Posterior cingulate gyrus (tissue), 11 donors: ENCODE measurements at places on chromosomes 16 and 17.

DNA sequence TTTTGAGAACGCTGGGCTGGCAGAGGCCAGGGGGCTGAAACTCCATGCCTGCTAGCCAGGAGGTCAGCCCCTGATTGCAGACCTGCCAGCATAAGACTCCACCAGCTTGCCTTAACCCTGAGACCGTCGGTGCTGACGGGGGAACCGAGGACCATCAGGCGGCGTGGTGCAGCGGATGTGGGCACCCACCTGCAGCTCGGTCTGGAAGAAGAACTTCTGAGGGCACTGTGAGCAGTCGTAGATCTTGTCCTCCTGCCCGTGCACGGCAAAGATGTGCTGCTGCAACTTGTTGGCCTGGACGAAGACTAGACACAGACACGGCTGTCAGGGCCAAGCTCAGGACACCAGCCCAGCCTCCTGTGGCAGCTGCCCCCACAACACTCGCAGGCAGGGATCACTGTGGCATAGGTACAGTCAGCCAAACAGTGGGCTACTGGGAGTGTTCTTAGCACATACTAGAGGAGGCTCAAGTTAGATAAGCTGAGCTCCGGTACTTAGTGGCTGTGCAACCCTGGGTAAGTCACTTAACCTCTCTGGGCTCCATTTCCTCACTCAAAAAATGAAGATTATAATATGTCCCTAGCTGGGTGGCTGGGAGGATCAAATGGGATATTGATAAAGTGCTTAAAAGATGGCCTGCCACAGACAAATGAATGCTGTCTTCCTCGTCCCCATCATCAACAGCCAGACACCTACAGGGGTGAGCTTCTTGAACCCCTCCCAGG is 150.0 kb downstream of the C16orf78 start:
- DNase-seq: no peak

- no peak for DNase-seq
These were observed 20.8 kb downstream of the SRP68 start for GRCh38 chr17:76051561-76051960.

DNA sequence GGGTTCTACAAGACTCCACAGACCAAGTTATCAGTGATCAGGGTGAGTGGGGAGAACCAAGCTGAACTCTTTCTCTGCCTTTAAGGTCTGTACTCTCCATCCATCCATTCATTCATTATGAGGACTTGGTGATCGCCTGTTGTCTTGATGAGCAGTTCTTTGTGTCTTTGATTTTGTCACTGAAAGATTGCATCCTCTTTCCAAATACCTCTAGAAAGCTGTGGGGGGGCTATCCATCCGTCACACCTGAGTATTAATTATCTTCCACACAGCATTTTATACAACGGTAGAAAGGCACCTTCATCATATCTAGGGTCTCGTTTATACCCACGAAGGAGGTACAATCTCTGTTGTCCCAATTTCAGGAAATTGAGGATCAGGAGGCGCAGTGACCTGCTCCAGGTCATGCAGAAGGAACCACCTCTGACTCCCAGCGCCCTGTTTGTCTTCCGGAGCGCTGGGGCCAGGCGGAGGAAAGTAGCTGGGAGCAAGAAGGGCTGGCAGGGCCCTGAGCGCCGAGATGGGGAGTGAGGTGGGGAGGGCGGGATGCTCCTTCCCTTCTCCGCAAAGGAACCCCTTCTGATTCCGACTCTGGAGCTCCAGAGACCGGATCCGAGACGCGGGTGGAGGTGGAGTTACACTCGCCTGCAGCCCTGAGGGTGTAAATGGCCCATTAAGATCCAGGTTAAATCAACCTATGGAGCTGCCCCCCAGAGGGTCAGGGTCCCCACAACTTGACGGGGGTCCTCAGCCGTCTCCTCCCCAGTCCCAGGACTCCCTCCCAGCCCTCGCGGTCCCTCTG is 605 bp upstream of the ABAT start:
- no peak for DNase-seq

DNA sequence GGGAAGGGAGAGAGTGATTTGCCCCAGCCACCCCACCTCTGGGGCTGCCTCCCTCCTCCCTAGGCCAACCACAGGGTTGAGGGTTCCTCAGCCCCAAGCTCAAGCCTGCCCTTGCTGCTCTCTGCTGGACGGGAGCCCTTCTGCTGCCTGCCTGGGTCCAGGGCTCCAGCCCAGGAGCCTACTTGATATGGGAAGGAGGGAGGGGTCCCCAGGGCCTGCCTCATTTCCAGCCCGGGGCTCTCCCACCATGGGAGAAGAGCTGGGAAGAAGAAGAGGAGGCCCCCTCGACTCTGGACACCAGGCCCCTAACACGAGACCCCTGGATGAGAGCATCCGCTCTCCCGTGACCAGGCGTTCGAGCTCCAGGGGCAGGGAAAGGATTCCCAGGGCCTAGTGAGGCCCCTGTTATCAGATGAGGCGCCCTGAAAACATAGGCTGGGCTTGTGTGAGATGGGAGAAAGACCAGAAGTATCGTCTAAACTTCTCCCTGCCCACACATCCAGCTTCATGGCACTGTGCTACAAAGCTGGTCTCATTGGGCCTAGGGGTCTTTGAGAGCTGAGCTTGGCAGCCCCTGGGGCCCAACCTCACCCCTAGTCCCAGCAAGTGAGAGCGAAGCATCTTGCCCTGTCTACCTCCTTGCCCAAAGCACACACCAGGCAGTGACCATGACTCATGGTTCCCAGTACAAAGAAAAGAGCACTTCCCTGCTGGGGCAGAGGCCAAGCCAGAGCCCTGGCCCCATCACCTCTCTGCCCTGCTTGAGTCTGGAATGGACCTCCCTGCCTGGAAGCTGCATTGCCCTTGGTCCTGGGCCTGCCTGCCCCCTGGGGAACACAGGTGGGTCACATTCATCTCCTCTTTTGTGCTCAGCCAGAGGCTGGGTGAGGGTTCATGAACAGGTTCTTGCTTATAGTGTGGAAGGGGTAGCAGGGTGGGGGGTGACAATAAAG is 987 bp downstream of the SLC16A5 start:
- DNase-seq: no peak

DNA sequence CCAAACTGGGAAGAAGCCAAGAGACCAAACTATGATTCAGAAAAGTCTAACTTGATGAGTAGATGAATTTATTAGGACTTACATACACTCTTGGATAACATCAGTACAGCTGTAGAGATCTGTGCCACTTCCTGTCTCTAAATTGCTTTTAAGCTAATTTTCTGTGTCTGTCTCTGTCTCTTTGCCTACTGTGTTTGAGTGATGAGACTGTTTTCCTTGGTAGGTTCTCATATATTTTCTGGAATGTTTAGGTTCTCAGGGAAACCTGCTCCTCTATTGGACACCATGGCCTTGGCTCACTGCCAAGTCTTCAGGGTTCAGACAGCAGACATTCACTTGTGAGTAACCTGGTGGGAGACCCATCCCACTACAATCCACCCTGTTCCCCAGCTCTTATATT is 103.5 kb upstream of the KIF2B start:
- DNase-seq: no peak

- no peak for DNase-seq
These were observed 686.2 kb downstream of the KCNJ2 start for GRCh38 chr17:70855401-70856054.

- no peak for DNase-seq
These were observed 68.8 kb downstream of the ITFG1 start for GRCh38 chr16:47392081-47392480.

DNA sequence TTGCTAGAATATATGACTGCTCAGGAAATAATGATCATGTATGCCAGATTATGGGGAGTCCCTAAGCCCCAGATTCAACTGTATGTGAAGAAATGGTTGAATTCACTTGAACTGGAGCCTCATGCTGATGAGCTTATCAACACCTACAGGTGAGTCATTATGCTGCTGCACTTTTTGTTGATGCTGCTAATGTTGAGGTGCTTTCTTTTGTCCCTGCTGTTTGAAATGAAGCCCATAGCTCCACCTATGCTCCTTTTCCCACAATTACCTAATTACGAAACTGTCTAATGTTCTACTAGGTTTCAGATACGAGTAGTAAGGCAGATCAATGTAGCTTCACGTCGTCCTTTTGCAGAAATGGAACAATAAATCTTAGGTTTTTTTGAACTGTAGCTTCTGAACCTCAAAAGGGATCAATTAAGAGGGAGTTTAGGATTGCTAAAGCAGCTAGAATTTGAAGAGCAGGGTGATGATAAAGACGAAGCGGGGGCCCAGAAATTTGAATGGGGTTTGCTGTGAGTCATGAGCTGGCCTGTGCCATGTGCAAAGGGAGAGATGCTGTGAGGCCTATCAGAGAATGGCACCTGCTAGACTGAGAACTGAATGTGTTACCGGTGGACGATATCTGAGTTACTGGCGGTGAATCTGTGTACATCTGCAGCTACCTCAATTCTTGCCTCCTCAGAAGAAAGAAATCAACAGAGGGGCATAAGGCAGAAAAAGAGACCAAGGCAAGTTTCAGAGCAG is 6.1 kb upstream of the UQCRC2 start:
- no peak for DNase-seq

GRCh38 chr16:62135911-62136310 is 99.7 kb upstream of the CDH8 start:
- no peak for DNase-seq

DNA sequence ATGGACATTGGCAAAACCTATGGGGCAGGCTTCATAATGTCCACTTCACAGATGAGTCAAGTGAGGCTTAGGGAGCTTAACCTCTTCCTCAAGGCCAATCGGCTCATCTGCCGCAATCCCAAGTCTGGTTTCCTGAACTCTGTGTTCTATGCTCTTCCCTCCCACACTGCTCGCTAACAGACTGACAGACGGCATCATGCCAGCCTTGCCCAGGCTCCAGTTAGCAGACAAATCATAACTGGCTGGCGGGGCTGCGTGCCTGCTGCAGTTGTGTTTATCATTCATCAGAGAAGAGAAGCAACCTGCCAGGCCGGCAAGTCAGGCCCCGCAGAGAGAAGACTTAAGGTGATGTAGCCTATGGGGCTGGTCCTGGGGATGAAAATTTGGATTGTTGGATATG is 216.2 kb upstream of the ASIC2 start:
- DNase-seq: peak; percentile 40

DNA sequence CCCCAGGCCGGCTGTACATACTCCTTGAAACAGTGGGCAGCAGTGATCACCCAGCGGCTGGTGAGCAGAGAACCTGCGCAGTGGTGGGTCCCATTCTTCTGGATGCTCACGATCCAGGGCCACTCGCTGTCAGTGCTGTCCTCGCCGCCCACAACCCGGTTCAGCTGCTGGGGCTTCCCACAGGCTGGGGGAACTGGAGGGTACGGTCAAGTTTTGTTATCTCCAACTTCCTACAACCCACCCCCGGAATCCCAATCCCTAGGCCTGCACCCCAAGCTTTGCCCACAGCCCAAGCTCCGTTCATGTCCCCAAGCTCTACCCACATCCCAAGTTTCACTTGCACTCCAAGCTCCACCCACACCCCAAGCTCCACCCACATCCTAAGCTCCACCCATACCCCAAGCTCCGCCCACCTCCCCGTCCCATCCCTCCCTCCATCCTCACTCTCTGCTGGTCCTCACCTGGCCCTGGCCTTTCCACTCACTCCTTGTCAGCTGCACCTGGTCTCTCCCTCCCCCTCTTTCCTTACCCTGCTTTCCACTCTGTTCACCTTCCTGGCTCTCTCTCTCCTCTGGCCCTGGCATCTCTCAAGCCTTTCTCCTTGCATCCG is 1.8 kb downstream of the PRSS22 start:
- no peak for DNase-seq

DNA sequence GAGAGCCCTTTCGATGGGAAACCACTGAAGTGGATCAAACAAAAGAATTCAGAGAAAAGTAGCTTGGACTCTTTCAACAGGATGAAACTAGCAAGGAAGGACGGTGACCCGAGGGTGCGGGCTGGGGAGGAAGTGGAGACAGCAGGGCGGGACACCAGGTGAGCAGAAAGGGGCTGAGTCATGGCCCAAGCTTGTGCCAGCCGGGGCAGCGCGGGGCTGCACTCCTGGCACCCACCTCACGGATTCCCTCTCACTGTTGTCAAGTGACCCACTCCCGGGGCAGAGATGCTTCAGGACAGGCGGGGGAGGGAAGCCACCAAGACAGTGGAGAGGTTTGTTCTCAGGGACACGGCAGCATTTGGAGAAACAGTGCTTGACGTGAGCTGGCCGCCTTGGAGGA is 10.7 kb upstream of the RNF222 start:
- no peak for DNase-seq

DNA sequence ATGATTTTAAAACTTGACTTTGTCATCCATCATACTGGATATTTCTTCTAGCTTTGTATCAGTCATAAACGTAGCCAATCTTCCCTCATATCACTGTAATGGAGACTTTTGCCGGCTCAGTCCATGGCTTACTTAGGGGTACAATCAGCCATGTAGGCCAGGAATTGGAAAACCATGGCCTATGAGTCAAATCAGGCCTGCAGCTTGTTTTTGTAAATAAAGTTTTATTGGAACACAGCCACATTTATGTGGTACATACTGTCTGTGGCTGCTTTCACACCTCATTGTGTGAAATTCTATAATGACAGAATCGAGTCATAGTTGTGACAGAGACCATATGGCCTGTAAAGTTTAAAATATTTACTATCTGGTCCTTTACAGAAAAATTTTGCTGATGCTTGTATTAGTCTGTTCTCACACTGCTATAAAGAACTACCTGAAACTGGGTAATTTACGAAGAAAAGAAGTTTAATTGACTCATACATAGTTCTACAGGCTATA is 64.5 kb upstream of the CDH13 start:
- DNase-seq: no peak

DNA sequence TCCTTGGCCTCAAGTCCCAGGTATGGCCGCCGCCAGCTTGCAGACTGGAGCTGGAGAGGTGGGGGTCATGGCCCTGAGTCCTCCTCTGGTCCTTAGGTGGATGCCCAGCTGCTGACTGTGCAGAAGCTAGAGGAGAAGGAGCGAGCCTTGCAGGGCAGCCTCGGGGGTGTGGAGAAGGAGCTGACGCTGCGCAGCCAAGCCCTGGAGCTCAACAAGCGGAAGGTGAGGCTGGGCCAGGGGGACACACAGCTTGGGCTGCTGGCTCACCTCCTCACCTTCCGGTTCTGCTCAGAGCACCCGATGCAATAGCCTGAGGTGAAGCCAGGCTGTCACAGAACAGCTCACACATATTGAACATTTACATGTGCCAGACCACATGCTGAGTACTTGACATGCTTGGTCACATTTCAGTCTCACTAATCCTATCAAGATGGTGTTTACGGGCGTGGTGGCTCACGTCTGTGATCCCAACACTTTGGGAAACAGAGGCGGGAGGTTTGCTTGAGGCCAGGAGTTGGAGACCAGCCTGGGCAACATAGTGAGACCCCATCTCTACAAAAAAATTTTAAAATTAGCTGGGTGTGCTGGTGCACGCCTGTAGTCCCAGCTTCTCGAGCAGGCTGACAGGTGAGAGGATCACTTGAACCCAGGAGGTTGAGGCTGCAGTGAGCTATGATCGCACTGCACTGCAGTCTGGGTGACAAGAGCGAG is 7.4 kb downstream of the RNF40 start:
- DNase-seq: no peak

DNA sequence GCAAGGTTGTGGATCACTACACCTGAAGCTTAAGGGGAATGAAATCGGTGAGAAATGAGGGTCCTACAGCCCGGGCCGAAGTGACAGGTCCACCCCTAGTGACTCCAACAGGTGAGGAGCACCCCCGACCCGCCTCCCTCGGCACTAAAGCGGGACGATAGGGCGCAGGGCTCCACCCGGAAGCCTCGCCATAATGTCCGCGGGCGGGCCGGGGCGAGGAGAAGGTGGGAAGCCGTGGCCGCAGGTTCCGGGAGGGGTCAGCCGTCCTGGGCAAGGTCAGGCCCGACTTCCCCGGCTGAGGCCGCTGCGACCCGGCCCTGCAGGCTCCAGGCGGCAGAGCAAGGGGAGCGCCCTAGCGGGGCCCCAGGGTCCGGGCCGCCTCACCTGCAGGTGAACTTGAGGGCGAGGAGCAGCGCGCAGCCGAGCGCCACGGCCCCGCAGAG is 543 bp downstream of the TXNDC11 start:
- no peak for DNase-seq
